ENCODE measurements at places on chromosomes 1 and 21.

DNA sequence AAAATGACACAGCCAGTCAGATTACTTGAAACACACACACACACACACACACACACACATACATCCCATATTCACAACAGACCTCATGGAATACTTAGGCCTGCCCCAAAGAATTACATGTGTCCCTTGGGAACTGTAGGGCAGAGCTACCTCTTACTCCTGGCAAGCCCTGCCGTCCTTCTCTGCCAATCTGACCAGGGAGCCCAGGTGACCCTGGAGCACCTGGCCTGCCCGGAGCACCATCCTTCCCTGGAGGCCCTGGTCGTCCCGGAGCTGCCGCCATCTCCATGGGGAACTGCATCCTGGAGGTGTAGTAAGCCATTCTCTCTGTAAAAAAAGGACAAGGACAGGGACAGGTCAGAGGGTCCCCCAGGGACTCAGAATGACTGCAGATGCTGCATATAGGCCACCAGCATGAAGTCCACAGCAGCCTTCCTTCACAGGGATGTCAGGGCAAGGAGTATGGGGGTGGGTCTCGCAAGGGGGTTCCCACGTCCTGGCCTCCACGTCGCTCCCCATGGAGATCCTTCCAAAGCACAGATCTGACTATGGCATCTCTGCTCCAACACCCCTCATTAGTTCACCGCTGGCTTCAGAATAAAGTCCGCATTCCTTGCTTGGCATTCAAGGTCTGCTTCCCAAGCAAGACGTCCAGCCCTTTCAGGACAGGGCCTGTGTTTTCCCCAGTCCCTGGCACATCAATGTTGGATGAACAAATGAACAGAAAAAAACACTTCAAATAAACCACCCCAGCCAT lies 9.2 kb upstream of the PEF1 start:
- no peak for DNase-seq

DNA sequence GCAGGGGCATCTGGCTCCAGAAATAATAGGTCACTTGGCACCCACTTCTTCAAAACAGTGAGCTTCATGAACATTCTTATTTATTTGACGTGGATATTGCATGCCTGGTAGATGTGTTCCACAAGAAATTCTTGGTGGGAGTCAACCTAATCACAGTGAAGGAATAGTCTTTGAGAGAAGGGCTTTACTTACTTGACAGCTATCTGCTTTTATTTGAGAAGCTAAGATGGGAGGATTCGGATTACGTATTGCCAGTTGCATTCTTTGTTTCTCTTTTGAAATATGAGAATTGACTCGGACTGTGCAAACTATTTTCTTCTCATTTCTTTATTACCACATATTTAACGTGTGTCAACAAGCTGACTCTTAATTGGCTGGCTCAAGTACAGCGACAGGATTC lies 117.2 kb downstream of the FASLG start:
- no peak for DNase-seq

- no peak for DNase-seq
Observed at GRCh38 chr1:183876309-183876708, 71.4 kb downstream of the RGL1 start.

DNA sequence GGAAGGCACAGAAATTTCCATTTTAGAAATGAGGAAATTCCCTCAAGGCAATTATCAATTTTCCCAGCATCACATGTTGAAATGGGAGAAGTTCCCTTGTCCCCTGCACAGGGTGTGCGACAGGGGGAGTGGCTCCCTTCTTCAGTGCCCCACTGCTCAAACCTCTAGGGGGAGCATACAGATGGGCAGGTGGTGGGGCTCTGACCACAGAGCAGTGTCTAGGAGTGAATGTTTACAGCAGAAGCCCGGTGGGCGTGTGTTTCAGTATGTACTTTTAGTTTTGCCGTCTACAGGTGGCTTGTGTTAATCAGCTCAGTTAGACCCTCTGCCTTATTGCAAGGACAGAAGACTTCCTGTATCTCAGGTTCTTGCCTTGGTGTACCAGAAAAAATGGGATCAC lies 493.7 kb upstream of the PLXNA2 start:
- no peak for DNase-seq

DNA sequence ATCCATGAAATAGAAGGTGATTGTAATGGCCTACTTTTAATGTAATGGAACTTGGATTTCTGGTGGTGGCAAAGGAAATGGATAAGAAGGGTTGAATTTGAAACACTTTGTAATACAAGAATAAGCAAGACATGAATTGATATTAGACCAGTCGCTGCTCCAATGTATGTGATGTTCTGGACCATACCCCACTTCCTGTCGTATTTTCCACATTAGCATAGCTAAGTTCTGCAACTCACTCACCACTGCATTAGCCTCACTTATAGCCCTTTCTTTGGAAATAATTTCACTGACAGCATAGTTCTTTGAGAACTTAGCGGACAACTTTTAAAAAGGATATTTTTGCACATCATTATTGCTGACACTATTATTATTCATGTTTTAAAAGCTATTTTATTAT lies 32.3 kb upstream of the CNIH3 start:
- DNase-seq, result no peak

DNA sequence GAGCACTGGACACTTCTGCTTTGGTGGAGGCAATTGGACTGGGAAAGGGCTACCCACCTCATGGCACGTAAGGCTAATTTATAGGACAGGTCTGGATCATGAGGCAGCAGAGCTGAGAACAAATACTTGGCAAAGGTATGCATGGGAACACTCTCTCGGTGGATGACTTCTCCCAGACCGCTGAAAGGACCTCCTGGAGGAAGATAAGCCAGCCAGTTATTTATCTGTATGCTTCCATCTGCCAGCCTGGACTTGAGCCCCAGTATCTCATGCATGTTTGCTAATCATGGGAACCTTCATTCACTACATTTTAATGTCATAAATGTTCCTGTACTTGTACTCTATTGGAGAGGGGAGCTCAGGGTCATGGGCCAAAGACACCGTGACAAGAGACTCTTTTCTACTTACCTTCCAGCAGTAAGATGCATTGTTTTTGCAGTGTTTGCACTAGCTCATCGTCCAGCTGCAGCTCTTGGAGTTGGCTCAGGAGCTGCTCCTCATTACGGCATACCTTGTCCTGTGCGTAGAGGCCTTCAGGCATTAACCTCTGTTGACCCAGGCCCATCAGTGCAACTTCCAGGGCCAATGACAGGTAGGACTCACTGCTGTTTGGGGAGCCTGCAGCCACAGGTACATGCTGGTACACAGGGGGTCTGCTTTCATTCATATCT lies 23.7 kb downstream of the UROD start:
- DNase-seq, result no peak

DNA sequence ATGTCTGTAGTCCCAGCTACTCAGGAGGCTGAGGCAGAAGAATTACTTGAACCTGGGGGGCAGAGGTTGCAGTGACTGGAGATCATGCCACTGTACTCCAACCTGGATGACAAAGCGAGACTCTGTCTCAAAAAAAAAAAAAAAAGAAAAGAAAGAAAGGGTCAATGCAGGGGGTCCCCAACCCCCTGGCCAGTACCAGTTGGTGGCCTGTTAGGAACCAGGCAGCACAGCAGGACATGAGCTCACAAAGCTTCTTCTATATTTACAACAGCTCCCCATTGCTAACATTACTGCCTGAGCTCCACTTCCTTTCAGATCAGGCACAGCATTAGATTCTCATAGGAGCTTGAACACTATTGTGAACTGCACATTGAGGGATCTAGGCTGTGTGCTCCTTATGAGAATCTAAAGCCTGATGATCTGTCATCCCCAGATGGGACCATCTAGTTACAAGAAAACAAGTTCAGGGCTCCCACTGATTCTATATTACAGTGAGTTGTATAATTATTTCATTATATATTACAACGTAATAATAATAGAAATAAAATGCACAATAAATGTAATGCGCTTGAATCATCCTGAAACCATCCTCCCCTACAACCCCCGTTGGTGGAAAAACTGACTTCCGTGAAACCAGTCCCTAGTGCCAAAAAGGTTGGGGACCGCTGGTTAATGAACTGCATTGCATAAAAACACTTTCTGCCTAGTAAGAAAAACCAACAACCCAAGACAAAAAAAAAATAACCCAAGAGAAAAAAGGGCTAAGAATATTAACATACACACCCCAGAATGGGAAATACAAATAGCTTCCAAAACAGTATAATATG lies 2.8 kb downstream of the ZBTB8OS start:
- DNase-seq, result no peak

Data from stimulated activated naive CD4-positive, alpha-beta T cell (primary cell).